ENCODE measurements at places on chromosomes 5 and 9.

DNA sequence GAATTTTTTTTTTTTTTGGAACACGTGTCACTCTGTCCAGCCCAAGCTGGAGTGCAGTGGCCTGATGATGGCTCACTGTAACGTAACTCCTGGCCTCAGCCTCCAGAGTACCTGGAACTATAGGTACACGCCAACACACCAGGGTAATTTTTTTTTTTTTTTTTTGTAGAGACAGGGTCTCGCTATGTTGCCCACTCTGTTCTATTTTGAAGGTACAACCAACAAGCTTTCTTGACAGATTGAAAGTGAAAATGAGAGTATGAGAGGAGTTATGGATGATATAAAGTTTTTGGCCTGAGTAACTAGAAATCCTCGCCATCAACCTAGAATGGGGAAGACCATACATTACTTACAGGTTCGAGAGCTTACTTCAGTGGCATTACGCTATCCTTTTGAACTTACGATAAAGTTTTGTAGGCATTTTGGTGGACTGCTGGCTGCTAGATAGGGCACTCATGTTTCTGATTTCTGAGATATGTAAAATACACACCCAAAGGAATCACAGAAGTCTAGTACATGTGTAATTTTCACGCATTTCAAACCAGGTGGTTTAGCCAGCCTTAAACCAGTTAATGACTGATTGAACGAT is 806 bp upstream of the CDC42SE2 start:
- no peak for DNase-seq

GRCh38 chr5:76762484-76762883 is 46.6 kb downstream of the F2R start:
- no peak for DNase-seq

- DNase-seq = no peak
Measured at GRCh38 chr5:173498739-173499470, 117.5 kb downstream of the BOD1 start.

DNA sequence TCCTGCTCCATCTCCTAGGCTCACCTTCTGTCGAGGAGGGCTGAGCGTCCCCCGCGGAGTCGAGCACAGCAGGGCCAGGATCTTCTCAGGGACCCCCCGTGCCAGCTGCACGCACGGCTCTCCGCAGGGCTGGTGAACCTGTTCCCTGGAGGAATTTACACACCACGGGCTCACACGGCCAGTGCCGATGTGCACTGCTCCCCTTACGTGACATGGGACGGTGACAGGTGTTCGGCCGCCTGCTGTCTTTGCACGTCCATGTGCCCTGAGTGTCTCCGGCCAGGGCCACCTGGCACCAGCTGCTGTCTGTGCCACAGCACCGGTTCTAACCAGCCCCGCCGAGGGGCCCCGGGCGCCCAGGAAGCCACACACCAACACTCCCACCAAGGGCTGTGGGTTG is 8.7 kb upstream of the AGPAT2 start:
- DNase-seq = no peak

- DNase-seq = no peak
Measured at GRCh38 chr5:132774406-132774805, 2.6 kb downstream of the SEPTIN8 start.

- DNase-seq = no peak
Measured at GRCh38 chr9:16864649-16865434, 5.6 kb downstream of the BNC2 start.

Measured in NCI-H1930 (cell line).